ENCODE measurements at places on chromosomes 6 and 20.

DNA sequence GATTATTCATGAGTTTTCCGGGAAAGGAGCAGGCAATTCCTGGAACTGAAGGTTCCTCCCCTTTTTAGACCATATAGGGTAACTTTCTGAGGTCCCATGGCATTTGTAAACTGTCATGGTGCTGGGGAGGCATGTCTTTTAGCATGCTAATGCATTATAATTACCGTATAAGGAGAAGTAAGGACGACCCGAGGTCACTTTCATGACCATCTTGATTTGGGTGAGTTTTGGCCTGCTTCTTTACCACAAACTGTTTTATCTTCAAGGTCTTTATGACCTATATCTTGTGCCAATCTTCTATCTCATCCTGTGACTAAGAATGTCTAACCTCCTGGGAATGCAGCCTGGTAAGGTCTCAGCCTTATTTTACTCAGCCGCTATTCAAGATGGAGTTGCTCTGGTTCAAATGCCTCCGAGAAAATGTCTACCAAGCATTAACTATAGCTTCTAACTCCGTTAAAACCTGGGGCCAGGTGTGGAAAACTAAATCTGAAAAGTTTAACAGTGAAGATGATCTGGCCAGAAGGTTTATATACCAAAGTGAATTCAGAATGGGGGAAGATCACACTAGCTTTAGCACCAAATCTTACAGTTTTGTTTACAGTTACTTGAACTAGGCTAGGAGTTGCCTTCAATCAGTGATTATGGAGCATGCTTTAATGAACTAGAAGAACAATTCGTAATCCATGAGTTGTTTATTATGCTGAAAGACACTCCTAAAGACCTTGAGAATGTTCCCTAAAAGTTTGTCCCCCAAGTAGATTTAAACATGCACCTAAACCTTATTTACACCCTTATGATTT lies 80.0 kb upstream of the TOP1 start:
- peak; percentile 41 for DNase-seq
- H3K27me3 ChIP-seq = peaks cover 16% of the 10 kb centered on the region
- peaks cover 17% of the 10 kb centered on the region for H3K4me1 ChIP-seq
- no peak overlapping the region for H3K27ac ChIP-seq
- H3K4me3 ChIP-seq = no peak overlapping the region

DNA sequence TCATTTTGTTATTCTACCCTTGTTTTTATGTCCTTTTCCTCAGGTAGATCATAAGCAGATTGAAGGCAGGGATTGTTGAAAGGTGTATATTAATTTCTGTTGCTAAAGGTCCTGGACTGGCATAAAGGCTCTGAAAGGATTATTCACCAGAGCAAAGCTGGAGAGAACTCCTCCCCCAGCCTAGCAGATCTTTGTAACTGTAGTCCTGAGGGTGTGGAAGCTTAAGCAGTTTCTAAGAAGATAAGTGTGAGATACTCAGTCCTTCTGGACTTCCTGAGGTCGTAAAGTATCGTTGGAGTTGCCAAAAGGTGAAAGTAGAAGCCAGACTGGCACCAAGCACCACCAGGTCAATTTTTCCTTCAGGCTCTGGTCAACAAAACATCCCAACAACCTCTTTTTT lies 24.2 kb downstream of the CGA start:
- peaks cover 2% of the 10 kb centered on the region for H3K27me3 ChIP-seq
- DNase-seq = no peak
- peaks cover 13% of the 10 kb centered on the region for H3K4me1 ChIP-seq
- no peaks in the 10 kb centered on the region for H3K36me3 ChIP-seq

- H3K4me1 ChIP-seq = no peaks in the 10 kb centered on the region
- no peaks in the 10 kb centered on the region for H3K36me3 ChIP-seq
- no peaks in the 10 kb centered on the region for H3K27me3 ChIP-seq
- no peak overlapping the region for H3K27ac ChIP-seq
Observed at GRCh38 chr6:15882915-15883314, 220.1 kb upstream of the DTNBP1 start.

DNA sequence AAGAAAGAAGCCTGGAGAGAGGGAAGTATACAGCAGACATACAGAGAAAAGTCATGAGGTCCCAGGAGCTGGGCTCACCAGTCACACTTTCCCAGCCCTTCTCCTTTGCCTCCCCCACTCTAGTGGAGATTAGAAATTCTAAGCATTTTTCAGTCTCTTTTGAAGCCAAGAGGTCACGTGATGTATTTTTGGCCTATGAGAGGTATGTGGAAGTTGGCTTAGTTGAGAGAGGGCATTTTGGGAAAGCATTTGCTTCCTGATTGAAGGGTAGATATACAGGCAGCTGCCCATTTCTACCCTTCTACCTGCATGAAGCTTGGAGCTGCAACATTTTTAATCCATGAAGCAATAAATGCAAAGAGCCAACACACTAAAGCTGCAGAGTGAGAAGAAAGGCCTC lies 106.0 kb upstream of the TNFAIP3 start:
- peaks cover 1% of the 10 kb centered on the region for H3K27me3 ChIP-seq
- H3K4me1 ChIP-seq = peaks cover 41% of the 10 kb centered on the region
- no peak for DNase-seq
- peaks cover 6% of the 10 kb centered on the region for H3K36me3 ChIP-seq
- H3K4me3 ChIP-seq = no peak overlapping the region
- no peak overlapping the region for H3K27ac ChIP-seq

- DNase-seq = no peak
- no peaks in the 10 kb centered on the region for H3K36me3 ChIP-seq
- H3K27me3 ChIP-seq = peaks cover 36% of the 10 kb centered on the region
Observed at GRCh38 chr6:41275489-41275888, 11.0 kb downstream of the TREM1 start.

DNA sequence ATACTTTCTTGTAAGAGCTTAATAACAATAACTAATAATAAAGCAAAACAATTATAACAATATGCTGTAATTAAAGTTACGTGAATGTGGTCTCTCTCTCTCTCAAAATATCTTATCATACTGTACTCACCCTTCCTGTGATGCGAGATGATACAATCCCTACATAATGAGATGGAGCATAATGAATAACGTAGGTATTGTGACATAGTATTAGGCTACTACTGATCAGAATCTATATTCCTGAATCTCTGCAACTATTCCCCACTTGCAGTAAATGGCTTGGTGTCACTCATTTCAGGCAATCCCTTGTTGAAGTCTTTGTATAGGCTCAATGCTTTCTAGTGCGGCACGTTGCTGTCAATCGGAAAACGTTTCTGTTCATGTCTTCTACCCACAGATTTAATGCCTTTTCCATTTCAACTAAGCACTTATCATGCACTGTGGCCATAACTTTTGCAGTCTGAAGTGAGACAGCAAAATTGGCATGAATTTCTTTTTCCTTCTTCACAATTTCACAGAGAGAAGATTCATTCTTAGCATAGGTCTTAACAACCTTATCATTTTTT lies 32.3 kb downstream of the MOXD1 start:
- peak overlapping the region; percentile 94 for H3K27ac ChIP-seq
- H3K4me1 ChIP-seq = peaks cover 47% of the 10 kb centered on the region
- peaks cover 30% of the 10 kb centered on the region for H3K36me3 ChIP-seq
- peak overlapping the region; percentile 77 for H3K4me3 ChIP-seq

DNA sequence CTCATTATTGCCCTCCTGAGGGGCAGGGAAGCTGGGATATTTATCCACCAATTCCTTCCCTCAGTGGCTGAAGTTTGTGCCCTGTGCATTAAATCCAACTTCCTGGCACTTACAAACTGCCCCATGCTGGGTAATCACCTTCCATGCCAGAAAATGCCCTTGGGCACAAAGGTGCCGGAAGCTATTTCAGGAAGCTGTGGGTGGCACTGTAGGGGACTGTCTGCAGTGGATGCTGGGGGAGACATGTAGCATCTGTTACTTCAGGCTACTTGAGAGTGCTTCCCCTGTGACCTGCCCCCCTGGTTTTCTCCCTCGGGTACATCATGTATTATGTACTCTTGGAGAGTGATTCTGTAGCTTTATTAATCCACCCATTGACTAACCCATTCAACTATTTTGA lies 24.7 kb upstream of the RALGAPA2 start:
- H3K4me1 ChIP-seq = no peaks in the 10 kb centered on the region
- H3K27me3 ChIP-seq = peaks cover 3% of the 10 kb centered on the region
- no peak for DNase-seq
- no peaks in the 10 kb centered on the region for H3K36me3 ChIP-seq

DNA sequence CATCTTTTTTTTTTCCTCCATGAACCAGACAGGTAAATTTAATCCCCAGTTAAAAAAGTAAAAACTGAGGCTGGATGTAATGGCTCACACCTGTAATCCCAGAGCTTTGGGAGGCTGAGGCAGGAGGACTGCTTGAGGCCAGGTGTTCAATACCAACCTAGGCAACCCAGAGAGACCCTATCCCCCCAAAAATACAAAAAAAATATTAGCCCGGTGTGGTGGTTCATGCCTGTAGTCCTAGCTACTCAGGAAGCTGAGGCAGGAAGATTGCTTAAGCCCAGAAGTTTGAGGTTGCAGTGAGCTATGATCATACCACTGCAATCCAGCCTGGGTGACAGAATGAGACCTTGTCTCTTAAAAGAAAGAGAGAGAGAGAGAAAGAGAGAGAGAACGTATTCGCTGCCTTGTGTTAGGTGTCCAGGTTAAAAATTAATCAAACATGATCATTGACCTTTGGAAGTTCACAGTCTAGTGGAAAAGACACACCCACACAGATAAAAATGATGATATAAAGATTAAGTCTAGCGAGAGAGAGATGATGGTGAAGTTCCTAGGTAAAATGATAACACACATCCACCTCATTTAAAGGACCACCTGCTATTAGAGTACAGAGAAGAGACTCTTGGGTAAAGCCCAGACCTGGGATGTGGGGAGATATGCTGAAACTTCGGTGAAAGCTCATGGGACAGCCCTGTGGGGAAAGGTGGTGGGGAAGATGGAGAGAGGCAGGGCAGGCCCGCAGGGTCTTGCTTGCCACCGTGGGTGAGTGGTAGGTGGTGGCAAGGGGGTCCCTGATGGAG lies 4.8 kb upstream of the NHSL1 start:
- no peak overlapping the region for H3K27ac ChIP-seq
- H3K27me3 ChIP-seq = no peaks in the 10 kb centered on the region
- H3K36me3 ChIP-seq = no peaks in the 10 kb centered on the region
- H3K4me3 ChIP-seq = no peak overlapping the region
- H3K4me1 ChIP-seq = peaks cover under 1% of the 10 kb centered on the region

- peaks cover 16% of the 10 kb centered on the region for H3K4me1 ChIP-seq
- no peaks in the 10 kb centered on the region for H3K27me3 ChIP-seq
- peaks cover 22% of the 10 kb centered on the region for H3K36me3 ChIP-seq
Observed at GRCh38 chr20:2122936-2123335, 21.3 kb downstream of the STK35 start.

GRCh38 chr6:42302411-42302810 lies 84.8 kb upstream of the MRPS10 start:
- H3K4me3 ChIP-seq = no peak overlapping the region
- DNase-seq = peak; percentile 24
- H3K36me3 ChIP-seq = peaks cover 11% of the 10 kb centered on the region
- H3K27ac ChIP-seq = peak overlapping the region; percentile 10

All from HFFc6 (cell line).